ENCODE measurements at places on chromosomes 11 and 22. TPM values are rescaled to one million over a fixed set of nuclear protein-coding genes. Genes with fewer than 3 reads are reported as not detected.

DNA sequence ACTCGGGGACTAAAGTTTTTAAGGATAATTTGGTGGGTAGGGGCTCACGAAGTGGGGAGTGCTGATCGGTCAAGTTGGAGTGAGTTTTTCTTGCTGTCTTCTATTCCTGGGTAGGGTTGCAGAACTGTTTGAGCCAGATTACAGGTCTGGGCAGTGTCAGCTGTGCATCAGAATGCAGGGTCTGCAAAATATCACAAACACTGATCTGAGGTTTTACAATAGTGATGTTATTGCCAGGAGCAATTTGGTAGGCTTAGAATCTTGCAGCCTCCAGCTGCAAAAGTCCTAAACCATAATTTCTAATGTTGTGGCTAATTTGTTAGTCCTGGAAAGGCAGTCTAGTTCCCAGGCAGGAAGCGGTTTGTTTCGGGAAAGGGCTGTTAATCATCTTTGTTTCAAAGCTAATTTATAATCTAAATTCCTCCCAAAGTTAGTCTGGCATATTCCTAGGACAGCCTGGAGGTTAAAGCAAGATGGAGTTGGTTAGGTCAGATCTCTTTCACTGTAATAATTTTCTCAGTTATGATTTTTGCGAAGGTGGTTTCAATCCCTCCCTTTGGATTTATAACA lies 39.7 kb upstream of the CALCA start:
- H3K4me3 ChIP-seq: no peak overlapping the region
- H3K27me3 ChIP-seq: no peaks in the 10 kb centered on the region
- H3K4me1 ChIP-seq: no peaks in the 10 kb centered on the region
- H3K27ac ChIP-seq: no peak overlapping the region

TRIM22 gene
- 24.7 TPM for total RNA-seq

FAM180B gene
- not detected for total RNA-seq

OR8B12 gene
- total RNA-seq: not detected

DNA sequence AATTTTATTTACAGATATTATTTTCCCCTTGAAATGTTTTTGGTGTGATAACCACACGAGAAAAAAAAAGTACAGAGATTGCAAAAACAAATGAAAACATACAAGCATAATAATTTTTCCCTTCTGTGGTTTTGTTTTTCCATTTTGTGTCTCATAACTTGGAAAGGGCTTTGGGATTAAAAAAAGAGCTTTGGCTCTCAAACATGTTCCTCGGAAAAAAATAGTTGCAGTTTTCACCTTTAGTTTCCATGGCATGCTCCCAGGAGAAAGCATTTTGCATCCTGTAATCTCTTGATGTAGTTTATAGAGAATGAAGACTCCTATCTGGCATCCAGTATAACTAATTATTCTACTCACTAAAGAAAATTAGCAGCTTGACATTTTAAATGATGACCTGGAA lies 362.1 kb upstream of the PDGFD start:
- H3K27ac ChIP-seq: no peak overlapping the region
- no peaks in the 10 kb centered on the region for H3K27me3 ChIP-seq
- DNase-seq: no peak
- H3K4me3 ChIP-seq: no peak overlapping the region
- H3K4me1 ChIP-seq: no peaks in the 10 kb centered on the region

- no peaks in the 10 kb centered on the region for H3K27me3 ChIP-seq
- no peak overlapping the region for H3K27ac ChIP-seq
- no peak overlapping the region for H3K4me3 ChIP-seq
- no peaks in the 10 kb centered on the region for H3K4me1 ChIP-seq
Measured at GRCh38 chr11:118841469-118842242, 42.0 kb upstream of the CXCR5 start.

UBE2L6 gene
- 10.2 TPM for total RNA-seq

STK33 gene
- total RNA-seq: 7.2 TPM

- no peak overlapping the region for H3K4me3 ChIP-seq
- H3K27me3 ChIP-seq: no peaks in the 10 kb centered on the region
- DNase-seq: no peak
- H3K27ac ChIP-seq: no peak overlapping the region
- no peaks in the 10 kb centered on the region for H3K36me3 ChIP-seq
Measured at GRCh38 chr11:78961247-78961646, 386.6 kb upstream of the NARS2 start.

ZBTB3 gene
- 4.2 TPM for total RNA-seq

- no peaks in the 10 kb centered on the region for H3K4me1 ChIP-seq
- H3K36me3 ChIP-seq: no peaks in the 10 kb centered on the region
- H3K27ac ChIP-seq: no peak overlapping the region
Measured at GRCh38 chr11:79287952-79288351, 152.9 kb downstream of the TENM4 start.

DNA sequence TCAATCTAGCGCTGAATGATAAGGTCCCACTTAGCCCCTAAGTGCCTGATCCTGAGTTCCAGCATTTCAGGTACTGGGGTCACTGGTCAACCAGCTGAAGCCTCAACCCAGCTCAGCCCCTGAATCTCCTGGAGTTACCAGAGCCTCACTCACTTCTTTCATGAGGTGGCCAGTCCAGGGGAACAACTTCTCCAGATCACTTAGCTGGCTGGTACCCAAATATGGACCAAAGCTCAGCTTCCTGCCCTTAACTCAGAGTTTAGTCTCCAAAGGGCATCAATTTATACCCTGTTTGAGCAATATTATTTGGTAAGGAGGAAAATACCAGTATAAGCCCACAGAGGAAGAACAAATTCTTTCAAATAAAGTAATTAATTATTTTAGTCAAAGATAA lies 105.6 kb downstream of the SLC1A2 start:
- H3K4me1 ChIP-seq: peaks cover 8% of the 10 kb centered on the region
- no peak overlapping the region for H3K27ac ChIP-seq

GRCh38 chr22:40014667-40015248 lies 20.0 kb downstream of the FAM83F start:
- peak overlapping the region; percentile 41 for H3K27ac ChIP-seq
- no peak overlapping the region for H3K4me3 ChIP-seq
- H3K36me3 ChIP-seq: peaks cover 6% of the 10 kb centered on the region
- DNase-seq: no peak

- H3K27me3 ChIP-seq: no peaks in the 10 kb centered on the region
- H3K27ac ChIP-seq: no peak overlapping the region
- no peak for DNase-seq
- H3K4me1 ChIP-seq: no peaks in the 10 kb centered on the region
- H3K36me3 ChIP-seq: no peaks in the 10 kb centered on the region
Measured at GRCh38 chr11:110852921-110853490, 140.8 kb upstream of the ARHGAP20 start.

DNA sequence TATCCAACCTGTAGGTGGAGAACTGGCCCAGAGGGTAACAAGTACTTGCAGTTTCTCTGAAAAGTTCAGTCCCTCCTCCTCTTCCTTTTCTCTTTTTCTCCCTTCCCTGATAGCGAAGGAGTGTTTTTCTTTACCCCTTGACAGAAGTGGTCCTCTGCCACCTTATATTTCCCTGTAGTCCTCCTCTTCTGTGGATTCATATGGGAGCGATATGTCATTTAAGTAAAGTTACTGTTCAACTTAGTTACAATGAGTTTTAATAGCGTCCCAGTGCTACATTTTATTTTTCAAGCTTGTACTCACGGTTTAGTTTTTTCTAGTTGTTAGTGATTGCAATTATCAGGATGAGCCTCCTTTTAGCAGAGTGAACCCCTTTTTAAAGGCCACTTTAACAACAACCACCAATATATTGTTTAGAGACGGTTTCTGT lies 1.4 kb downstream of the PCF11 start:
- no peaks in the 10 kb centered on the region for H3K27me3 ChIP-seq
- H3K36me3 ChIP-seq: no peaks in the 10 kb centered on the region
- peak overlapping the region; percentile 66 for H3K4me3 ChIP-seq
- no peaks in the 10 kb centered on the region for H3K4me1 ChIP-seq
- no peak for DNase-seq

GRCh38 chr11:14975252-14975587 lies 3.1 kb upstream of the CALCA start:
- H3K27me3 ChIP-seq: peaks cover 4% of the 10 kb centered on the region
- DNase-seq: no peak
- H3K4me1 ChIP-seq: peaks cover 12% of the 10 kb centered on the region
- no peak overlapping the region for H3K27ac ChIP-seq
- no peaks in the 10 kb centered on the region for H3K36me3 ChIP-seq
- H3K4me3 ChIP-seq: peak overlapping the region; percentile 32

- H3K36me3 ChIP-seq: no peaks in the 10 kb centered on the region
- no peak overlapping the region for H3K4me3 ChIP-seq
- DNase-seq: peak; percentile 53
- no peaks in the 10 kb centered on the region for H3K4me1 ChIP-seq
- H3K27ac ChIP-seq: no peak overlapping the region
Measured at GRCh38 chr11:440065-441042, 1.5 kb downstream of the ANO9 start.

DNA sequence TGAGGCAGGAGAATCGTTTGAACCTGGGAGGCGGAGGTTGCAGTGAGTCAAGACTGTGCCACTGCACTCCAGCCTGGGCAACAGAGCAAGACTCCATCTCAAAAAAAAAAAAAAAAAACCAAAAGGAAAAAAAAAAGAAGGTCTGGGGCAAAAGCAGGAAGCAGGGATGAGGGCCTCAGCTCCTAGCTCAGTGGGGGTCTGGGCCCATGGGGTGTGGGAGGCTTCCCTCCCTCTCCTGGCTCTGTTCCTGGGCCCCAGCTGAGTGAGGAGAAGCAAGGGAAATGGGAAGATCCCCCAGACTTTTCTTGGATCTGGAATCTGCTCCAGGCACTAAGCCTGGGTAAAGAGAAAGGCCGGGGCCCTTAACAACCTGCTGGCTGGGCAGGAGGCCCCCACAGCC lies 8.9 kb downstream of the CHRM1 start:
- no peak overlapping the region for H3K4me3 ChIP-seq
- H3K4me1 ChIP-seq: peaks cover 18% of the 10 kb centered on the region
- no peak for DNase-seq

DNA sequence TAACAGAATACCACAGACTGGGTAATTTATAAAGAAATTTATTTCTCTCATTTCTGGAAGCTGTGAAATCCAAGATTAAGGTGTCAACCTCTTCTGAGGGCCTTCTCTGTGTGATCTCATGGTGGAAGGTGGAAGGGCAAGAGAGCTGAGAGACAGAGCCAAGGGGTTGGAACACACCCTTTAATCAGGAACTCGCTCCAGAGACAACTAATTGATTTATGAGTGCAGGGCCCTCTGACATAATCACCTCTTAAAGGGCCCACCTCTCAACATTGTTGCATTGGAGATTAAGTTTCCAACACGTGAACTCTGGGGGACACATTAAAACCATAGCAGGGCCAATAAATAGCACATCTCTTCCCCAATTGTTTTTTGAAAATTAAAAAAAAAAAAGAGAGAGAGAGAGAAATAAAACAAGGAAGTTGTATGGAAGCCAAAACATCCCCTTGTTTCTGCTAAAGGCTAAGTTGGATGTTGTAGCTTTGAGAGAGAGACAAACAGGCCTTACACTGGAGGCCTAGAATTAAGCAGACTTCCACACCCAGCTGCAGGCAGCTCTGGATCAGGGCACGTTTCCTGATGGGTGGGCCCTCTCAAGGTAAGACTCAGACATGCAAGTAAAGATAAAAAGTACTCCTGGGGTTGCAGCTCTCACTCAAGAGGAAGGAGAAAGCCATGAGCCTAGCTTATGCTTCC lies 64.1 kb upstream of the BIRC3 start:
- H3K36me3 ChIP-seq: no peaks in the 10 kb centered on the region
- no peak overlapping the region for H3K27ac ChIP-seq
- H3K4me1 ChIP-seq: no peaks in the 10 kb centered on the region
- H3K27me3 ChIP-seq: no peaks in the 10 kb centered on the region
- no peak overlapping the region for H3K4me3 ChIP-seq

DNA sequence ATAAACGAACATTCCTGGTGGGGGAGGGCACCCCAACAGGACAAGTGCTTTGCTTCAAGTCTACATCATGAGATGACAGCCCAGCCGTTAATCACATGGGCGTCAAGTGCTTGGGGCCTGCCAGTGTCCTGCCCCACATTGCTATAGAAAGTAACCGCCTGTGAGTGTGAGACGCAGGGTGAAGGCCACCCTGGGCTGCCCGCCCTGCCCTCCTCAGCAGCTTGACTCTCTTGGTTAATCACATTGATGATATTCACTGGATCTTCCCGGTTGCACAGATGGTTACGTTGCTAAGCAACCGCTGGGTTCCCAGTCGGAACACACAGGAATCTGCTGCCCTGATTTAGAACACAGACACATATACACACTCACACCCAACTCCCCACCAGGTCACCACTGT lies 79.3 kb downstream of the CTTN start:
- H3K36me3 ChIP-seq: no peaks in the 10 kb centered on the region
- no peaks in the 10 kb centered on the region for H3K4me1 ChIP-seq
- no peak overlapping the region for H3K4me3 ChIP-seq
- DNase-seq: no peak
- H3K27me3 ChIP-seq: no peaks in the 10 kb centered on the region

CHRM1 gene
- total RNA-seq: 0.09 TPM

GRCh38 chr11:92595052-92595451 lies 370.4 kb downstream of the FAT3 start:
- H3K27ac ChIP-seq: no peak overlapping the region
- H3K27me3 ChIP-seq: no peaks in the 10 kb centered on the region
- no peak for DNase-seq
- H3K4me1 ChIP-seq: no peaks in the 10 kb centered on the region
- H3K36me3 ChIP-seq: no peaks in the 10 kb centered on the region

GRCh38 chr22:35462498-35463230 lies 62.7 kb downstream of the MCM5 start:
- H3K4me1 ChIP-seq: no peaks in the 10 kb centered on the region
- H3K27me3 ChIP-seq: no peaks in the 10 kb centered on the region
- no peaks in the 10 kb centered on the region for H3K36me3 ChIP-seq
- H3K27ac ChIP-seq: no peak overlapping the region
- H3K4me3 ChIP-seq: no peak overlapping the region

GRCh38 chr11:126415128-126415527 lies 59.6 kb downstream of the ST3GAL4 start:
- H3K27ac ChIP-seq: no peak overlapping the region
- H3K27me3 ChIP-seq: no peaks in the 10 kb centered on the region
- no peak overlapping the region for H3K4me3 ChIP-seq
- no peaks in the 10 kb centered on the region for H3K36me3 ChIP-seq
- peaks cover 16% of the 10 kb centered on the region for H3K4me1 ChIP-seq
- peak; percentile 66 for DNase-seq

DNA sequence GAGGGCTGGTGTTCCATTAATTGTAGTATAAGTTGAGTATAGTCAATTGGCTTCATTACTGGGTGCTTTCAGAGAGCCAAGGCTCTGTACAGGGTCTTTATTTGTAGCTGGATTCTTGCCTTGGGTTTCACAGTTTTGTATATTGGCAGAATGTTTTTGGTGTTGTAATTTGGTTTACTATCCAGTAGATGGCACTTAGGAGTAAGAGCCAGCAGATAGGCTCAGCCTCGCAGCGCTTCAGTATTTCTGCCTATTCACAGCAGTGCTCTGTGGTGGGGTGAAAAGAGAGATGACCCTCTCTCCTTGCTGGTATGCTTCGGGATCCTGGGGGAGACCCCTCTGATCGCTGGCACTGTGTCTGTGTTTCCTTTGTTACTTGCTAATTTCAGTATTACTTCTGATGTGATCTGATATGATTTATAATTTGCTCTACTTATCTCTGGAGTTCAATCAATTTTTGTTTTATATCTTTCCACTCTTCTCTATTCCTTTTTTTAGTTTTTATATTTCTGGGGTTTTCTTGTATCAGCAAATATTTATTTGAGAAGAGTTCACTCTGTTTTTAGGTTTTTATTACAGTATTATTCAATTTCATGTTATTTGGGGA lies 52.2 kb downstream of the ANO5 start:
- H3K27me3 ChIP-seq: no peaks in the 10 kb centered on the region
- no peaks in the 10 kb centered on the region for H3K4me1 ChIP-seq
- no peaks in the 10 kb centered on the region for H3K36me3 ChIP-seq
- no peak overlapping the region for H3K27ac ChIP-seq
- peak; percentile 54 for DNase-seq

- peaks cover 7% of the 10 kb centered on the region for H3K27me3 ChIP-seq
- no peak for DNase-seq
- H3K4me3 ChIP-seq: no peak overlapping the region
- H3K4me1 ChIP-seq: no peaks in the 10 kb centered on the region
- no peak overlapping the region for H3K27ac ChIP-seq
Measured at GRCh38 chr22:32340411-32340810, 17.3 kb upstream of the RFPL3 start.

Data from pancreas (tissue), 10 donors.